Muscle of leg (tissue), 16 donors: ENCODE measurements at places on chromosomes 5 and 9. TPM values are rescaled to one million over a fixed set of nuclear protein-coding genes. Genes with fewer than 3 reads are reported as not detected.
A peak's percentile ranks its signal among the peaks of the same experiment; 100 is the strongest.

DNA sequence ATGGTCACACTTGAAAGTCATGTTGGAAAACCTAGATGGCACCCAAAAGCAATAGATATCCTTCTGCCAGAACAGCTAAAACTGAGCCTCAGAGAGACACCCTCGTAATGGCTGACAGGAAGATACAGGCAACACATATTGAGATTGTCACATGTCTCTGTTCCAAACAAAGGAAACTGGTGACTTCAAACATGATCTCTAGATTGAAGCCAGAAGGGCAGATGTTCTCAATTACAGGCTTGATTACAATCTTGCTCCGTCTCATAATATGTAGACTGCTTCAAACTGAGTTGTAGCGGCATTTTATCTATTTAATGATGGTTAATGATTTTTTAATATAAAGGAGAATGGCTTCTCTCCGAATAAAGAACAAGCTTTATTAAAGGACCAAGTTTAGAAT is 774.3 kb downstream of the KCTD16 start:
- H3K4me1 ChIP-seq, result no peaks in the 10 kb centered on the region
- no peaks in the 10 kb centered on the region for H3K36me3 ChIP-seq
- H3K27ac ChIP-seq, result no peak overlapping the region
- DNase-seq, result peak; percentile 2
- no peaks in the 10 kb centered on the region for H3K27me3 ChIP-seq

- H3K4me3 ChIP-seq, result no peak overlapping the region
- no peak overlapping the region for H3K27ac ChIP-seq
Measured at GRCh38 chr5:26649000-26649399, 389.4 kb downstream of the CDH9 start.

DNA sequence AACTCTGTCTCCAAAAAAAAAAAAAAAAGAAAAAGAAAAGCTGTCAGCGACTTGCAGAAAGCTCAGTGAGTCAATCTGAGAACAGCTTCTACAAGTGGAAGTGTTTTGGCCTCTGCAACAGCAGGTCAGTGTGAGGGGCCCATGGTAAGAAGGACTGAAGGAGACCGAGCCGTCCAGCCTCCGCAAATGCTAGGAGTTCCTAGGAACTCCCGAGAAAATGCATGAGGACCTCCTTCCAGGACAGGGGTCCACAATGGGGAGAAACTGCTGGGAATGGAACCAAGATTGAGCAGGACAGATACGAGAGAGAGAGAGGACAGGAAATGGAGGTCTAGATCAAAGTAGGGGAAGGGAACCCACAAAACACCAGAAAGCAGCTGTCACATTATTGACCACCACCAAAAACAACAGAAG is 180.5 kb downstream of the CRB2 start:
- H3K4me3 ChIP-seq, result no peak overlapping the region
- no peak overlapping the region for H3K27ac ChIP-seq
- H3K4me1 ChIP-seq, result peaks cover 4% of the 10 kb centered on the region
- DNase-seq, result no peak

GRCh38 chr5:73282383-73282782 is 109.4 kb downstream of the TMEM174 start:
- H3K4me3 ChIP-seq, result no peak overlapping the region
- H3K27me3 ChIP-seq, result peaks cover 32% of the 10 kb centered on the region
- H3K27ac ChIP-seq, result no peak overlapping the region
- H3K4me1 ChIP-seq, result no peaks in the 10 kb centered on the region
- no peak for DNase-seq

DNA sequence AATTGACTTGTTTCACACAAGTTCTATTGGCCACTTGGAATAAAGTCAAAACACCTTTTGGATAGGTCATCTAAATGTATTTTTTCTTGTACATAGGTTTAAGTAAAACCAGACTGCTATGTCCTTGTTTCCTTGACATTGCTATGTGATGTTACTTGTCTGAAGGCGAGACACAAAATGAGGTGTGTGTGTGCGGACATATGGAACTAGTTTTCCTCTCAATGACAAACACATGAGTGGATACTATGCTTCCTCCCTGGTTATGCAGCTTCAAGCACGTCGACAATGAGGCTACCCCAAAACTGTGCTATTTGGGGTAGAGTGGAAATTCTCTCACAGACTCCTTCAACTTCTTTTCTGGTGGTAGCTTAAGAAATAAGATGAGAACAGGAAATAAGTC is 276.8 kb downstream of the GAS1 start:
- no peaks in the 10 kb centered on the region for H3K27me3 ChIP-seq
- H3K27ac ChIP-seq, result no peak overlapping the region
- no peak overlapping the region for H3K4me3 ChIP-seq
- H3K36me3 ChIP-seq, result no peaks in the 10 kb centered on the region

DNA sequence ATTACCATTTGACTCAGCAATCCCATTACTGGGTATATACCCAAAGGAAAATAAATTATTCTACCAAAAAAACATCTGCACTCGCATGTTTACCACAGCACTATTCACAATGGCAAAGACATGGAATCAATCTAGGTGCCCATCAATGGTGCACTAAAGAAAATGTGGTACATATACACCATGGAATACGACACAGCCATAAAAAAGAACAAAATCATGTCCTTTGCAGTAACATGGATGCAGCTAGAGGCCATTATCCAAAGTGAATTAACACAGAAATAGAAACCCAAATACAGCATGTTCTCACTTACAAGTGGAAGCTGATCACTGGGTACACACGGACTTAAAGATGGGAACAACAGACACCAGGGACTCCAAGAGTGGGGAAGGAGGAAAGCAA is 2.1 kb downstream of the CDC23 start:
- no peak overlapping the region for H3K27ac ChIP-seq
- H3K36me3 ChIP-seq, result peaks cover 9% of the 10 kb centered on the region
- no peak for DNase-seq
- peaks cover 10% of the 10 kb centered on the region for H3K4me1 ChIP-seq

DNA sequence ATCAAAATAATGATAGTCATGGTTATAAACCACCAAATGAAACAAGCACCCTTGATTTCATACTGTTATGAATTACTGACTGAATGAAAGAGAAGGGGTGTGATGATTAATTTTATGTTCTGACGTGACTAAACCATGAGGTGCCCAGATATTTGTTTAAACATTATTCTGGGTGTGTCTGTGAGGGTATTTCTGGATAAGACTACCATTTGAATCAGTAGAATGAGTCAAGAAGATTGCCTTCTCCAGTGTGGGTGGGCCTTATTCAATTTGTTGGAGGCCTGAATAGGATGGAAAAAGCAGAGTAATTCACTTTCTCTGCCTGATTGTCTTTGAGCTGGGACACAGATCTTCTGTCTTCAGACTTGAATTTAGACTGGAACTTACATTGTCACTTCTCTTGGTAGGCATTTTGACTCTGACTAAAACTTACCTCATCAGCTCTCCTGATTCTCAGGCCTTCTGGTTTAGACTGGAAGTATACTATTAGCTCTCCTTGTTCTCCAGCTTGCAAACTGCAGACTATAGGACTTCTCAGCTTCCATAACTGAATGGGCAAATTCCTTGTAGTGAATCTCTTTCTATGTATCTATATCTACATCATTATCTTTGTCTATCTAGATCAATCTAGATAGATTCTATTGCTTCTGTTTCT is 321.9 kb upstream of the TARS1 start:
- H3K27me3 ChIP-seq, result no peaks in the 10 kb centered on the region
- no peak for DNase-seq
- no peak overlapping the region for H3K27ac ChIP-seq
- no peaks in the 10 kb centered on the region for H3K36me3 ChIP-seq
- H3K4me3 ChIP-seq, result no peak overlapping the region

GRCh38 chr5:137845472-137845871 is 22.2 kb upstream of the MYOT start:
- H3K36me3 ChIP-seq, result no peaks in the 10 kb centered on the region
- DNase-seq, result peak; percentile 68
- H3K4me1 ChIP-seq, result peaks cover 12% of the 10 kb centered on the region
- H3K27me3 ChIP-seq, result no peaks in the 10 kb centered on the region

DNA sequence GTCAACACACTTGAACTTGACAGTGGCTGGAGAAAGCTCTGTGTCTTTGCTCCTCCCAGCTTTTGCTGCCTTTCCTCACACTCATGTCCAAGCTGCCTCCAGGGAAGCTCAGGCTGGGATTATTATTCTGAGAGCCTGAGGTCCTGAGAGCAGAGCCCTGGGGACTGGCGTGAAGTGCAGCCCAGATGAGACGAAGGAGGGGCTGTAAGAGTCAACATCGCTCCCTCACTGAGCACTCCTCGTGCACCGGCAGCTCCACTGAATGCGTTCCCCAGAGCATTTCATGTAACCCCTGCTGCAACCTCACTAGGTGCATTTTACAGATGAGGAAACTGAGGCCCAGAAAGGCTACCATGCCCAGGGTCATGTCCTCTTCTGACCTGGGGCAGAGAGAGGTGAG is 63.5 kb upstream of the PHYKPL start:
- peak; percentile 50 for DNase-seq
- H3K27ac ChIP-seq, result no peak overlapping the region
- no peaks in the 10 kb centered on the region for H3K36me3 ChIP-seq
- no peaks in the 10 kb centered on the region for H3K4me1 ChIP-seq
- peaks cover 20% of the 10 kb centered on the region for H3K27me3 ChIP-seq

- H3K27me3 ChIP-seq, result no peaks in the 10 kb centered on the region
- no peak overlapping the region for H3K27ac ChIP-seq
- no peak for DNase-seq
Measured at GRCh38 chr5:151070449-151070848, 10.4 kb downstream of the TNIP1 start.

- H3K4me3 ChIP-seq, result no peak overlapping the region
- DNase-seq, result no peak
- no peaks in the 10 kb centered on the region for H3K4me1 ChIP-seq
- H3K36me3 ChIP-seq, result no peaks in the 10 kb centered on the region
Measured at GRCh38 chr5:137407090-137407489, 92.0 kb downstream of the SPOCK1 start.

GRCh38 chr9:93624977-93625376 is 48.6 kb downstream of the PHF2 start:
- peaks cover 4% of the 10 kb centered on the region for H3K4me1 ChIP-seq
- peaks cover 8% of the 10 kb centered on the region for H3K36me3 ChIP-seq
- H3K4me3 ChIP-seq, result no peak overlapping the region

DNA sequence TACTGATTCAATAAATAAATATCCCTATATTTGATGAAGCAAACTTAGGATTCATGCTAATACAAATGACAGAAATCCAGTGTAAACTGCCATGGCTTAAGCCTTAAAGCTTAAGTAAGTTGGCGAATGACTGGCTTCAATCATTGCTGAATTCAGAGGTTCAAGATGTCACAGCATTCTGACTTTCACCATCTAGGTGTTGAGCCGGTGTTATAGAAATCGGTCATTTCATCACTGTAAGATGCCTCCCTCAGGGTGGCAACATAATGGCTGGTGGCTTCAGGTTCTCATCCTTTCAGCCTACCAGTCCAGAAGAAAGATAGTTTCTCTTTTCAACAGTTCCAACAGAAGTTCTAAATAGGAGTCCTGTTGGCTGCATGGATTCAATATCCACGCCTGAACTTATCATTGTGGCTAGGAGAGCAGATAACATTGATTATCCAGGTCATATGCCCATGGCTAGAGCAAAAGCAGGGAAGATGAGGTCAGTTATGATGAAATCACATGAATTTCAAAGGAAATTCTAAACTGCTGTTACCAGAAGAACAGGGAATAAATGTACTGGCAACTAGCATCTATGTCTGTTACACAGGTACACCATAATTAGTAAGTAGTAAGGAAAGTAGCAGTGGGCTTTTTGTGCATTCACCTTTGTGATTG is 364.3 kb downstream of the ARRDC3 start:
- no peaks in the 10 kb centered on the region for H3K36me3 ChIP-seq
- H3K27ac ChIP-seq, result no peak overlapping the region
- DNase-seq, result no peak
- H3K4me1 ChIP-seq, result no peaks in the 10 kb centered on the region
- H3K4me3 ChIP-seq, result no peak overlapping the region

GRCh38 chr9:134315716-134316448 is 10.4 kb upstream of the RXRA start:
- no peak for DNase-seq
- peaks cover 42% of the 10 kb centered on the region for H3K4me1 ChIP-seq
- H3K27ac ChIP-seq, result no peak overlapping the region
- H3K36me3 ChIP-seq, result no peaks in the 10 kb centered on the region
- peaks cover 19% of the 10 kb centered on the region for H3K27me3 ChIP-seq
- no peak overlapping the region for H3K4me3 ChIP-seq

DNA sequence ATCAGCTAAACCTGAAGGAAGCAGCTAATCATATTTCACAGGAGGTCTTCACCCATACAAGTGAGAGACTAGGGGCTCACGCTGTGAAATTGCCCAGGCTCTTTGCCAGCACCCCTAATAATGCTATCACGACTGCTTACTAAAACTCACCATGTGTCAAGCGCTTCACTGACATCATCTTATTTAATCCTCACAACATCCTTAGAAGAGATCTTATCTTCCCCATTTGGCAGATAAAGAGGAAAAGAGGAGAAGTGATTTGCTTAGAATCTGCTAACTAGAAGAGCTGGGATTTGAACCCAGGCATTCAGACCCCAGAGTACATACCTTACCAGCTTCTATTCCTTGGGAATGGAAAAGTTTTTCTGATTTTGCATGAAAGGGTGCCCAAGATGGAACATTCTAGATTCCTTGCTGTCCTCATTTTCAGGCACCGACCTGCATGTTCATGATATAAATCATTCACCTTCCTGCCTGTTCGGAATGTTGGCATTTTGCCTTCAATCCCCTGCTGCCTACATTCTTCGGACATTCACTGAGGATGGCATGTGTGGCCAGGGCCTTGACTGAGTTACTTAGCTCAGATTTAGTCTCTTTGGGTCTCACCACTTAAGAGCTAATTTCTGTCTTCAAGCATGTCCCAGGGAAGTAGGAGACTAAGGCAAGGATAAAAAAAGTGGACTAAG is 88.1 kb downstream of the SH3TC2 start:
- DNase-seq, result no peak
- H3K4me3 ChIP-seq, result no peak overlapping the region
- no peaks in the 10 kb centered on the region for H3K27me3 ChIP-seq
- no peak overlapping the region for H3K27ac ChIP-seq
- H3K36me3 ChIP-seq, result no peaks in the 10 kb centered on the region
- peaks cover 55% of the 10 kb centered on the region for H3K4me1 ChIP-seq

DNA sequence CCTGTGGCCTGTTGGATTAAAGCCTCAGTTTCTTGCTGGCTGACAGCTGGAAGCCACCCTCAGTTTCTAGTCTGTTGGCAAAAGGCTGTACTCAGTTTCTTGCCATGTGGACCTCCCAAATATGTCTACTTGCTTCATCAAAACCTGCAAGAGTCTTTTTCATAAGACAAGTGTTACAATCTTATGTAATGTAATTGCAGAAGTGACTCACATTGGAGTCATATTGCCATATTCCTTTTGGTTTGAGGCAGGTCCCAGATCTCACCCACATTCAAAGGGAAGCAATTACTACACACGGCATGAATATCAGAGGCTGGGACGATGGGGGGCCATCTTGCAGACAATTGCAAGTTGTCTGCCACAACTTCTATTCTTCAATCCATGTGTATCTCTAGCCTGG is 286.7 kb upstream of the IL12B start:
- no peaks in the 10 kb centered on the region for H3K27me3 ChIP-seq
- H3K4me1 ChIP-seq, result no peaks in the 10 kb centered on the region
- DNase-seq, result no peak

WDR70 gene
- 44.2 TPM for total RNA-seq

ZNG1A gene
- total RNA-seq, result 37.7 TPM

PCA3 gene
- total RNA-seq, result 0.58 TPM

SPINK4 gene
- 0.31 TPM for total RNA-seq

GPX8 gene
- total RNA-seq, result 78.1 TPM

TIMD4 gene
- total RNA-seq, result 1.9 TPM

AFAP1L1 gene
- 75.3 TPM for total RNA-seq

OTULINL gene
- total RNA-seq, result 4.2 TPM

ZNF300 gene
- total RNA-seq, result 11.0 TPM
